ENCODE measurements at places on chromosomes 11 and 22. TPM values are rescaled to one million over a fixed set of nuclear protein-coding genes. Genes with fewer than 3 reads are reported as not detected.
A peak's percentile ranks its signal among the peaks of the same experiment; 100 is the strongest.

DNA sequence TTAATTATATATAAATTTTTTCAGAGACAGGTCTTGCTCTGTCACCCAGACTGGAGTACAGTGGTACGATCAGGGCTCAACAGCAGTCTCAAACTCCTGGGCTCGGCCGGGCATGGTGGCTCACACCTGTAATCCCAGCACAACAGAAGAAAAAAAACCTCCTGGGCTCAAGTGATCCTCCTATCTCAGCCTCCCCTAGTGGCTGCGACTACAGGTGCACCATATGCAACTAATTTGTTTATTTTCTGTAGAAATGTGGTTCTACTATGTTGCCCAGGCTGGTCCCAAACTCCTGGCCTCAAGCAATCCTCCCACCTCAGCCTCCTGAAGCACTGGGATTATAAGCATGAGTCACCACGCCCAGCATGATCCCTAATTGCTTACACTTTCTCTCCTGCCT is 56.1 kb upstream of the SLC35C1 start:
- DNase-seq, result no peak

DNA sequence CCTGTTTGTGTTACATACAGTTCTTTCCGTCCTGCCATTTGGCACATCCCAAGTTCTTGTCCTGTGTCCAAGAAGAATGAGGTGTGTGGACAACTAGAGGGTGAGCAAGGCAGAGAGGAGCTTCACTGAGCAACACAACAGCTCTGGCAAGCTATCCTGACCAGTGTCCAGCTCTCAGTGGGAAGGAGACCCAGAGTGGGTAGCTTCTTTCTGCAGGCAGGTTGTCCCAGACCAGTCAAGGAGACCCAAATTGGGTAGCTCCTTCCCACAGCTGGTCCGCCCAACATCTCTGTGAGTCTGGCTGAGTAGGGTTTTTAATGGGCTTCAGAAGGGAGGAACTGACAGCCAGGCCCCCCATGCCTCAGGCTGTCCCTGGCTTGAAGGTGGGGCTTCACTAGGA is 35.2 kb upstream of the EXPH5 start:
- DNase-seq, result no peak

DNA sequence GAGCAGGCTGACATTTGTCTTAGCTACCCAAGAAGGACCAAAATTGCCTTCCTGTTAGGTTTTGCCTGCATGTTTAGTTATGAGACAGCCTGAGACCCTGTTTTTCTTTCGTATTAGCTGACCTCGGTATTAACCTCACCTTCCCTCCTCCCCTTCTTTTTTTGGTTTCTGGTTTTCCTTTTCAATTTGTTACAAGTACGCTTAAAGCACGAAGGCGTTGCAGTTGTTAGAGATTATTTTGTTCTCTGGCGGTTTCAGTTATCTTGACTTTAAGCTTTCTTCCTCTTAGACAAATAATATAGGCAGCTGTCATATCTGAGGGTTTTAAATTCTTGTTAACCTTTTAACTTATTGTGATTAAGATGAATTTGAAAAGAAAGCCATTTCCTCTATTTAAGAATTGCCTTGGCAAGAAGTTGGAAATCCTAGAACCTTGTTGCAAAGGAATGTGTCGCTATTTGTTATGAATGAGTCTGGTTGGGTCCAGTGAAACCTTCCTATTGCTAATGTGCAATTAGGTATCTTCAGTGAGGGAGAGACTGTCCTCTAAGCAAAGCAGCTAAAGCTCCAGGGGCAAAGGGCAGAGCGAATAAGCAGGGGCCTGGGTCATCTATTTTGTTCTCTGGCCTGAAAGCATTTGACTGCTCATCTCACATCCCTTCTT is 45.7 kb downstream of the PACS1 start:
- DNase-seq, result no peak

- no peak for DNase-seq
These were observed 13.7 kb upstream of the TCF20 start for GRCh38 chr22:42284202-42284591.

DNA sequence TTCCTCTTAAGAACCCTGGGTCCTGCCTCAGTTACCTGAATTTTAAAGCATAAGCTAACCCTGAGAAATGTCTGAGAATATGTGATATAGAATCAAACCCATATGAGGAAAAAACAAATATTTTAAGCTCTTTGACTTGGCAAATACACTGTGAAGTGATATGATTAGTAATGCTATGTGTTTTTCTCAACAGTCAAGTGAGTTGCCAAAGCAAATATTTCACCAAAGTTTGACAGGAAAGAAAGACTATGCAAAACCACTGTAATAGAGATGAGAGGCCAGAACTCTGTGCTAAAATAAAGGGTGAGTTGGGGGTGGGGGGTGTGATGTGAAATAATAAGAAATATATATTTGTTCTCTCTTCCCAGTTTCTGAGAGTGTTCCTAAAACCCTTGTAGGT is 613.5 kb upstream of the CCDC179 start:
- no peak for DNase-seq

GRCh38 chr11:94647926-94648325 is 80.8 kb downstream of the PIWIL4 start:
- no peak for DNase-seq

GRCh38 chr11:48123254-48123875 is 93.2 kb upstream of the OR4B1 start:
- no peak for DNase-seq

DNA sequence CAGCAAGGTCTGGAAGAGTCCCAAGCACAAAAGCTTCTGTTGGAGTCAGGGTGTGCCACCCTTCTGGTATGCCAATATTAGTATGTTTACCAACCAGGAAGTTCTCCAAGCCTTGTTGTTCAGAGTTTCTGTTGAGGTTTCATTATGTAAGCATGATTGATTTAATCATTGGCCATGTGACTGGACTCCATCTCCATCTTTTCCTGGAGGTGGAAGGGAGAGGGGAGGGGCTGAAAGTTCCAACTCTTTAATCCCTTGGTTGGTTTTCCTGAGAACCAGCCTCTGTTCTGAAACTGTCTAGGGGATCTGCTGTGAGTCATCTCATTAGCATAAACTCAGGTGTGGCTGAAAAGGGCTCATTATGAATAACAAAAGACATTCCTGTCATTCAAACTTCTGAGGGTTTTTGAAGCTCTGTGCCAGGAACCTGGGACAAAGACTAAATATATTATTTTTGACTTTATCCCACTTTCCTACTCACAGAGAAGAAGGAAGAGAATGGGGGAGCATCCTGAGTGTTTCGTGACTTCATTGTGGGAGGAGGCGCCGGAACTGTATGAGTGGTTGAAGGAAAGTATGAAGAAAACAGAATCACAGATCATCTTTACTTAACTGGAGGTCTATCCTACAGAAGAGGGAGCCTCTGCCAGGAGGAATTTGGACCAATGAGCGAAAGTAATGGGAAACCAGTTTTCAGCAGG is 138.2 kb downstream of the NECTIN1 start:
- DNase-seq, result peak; percentile 98

DNA sequence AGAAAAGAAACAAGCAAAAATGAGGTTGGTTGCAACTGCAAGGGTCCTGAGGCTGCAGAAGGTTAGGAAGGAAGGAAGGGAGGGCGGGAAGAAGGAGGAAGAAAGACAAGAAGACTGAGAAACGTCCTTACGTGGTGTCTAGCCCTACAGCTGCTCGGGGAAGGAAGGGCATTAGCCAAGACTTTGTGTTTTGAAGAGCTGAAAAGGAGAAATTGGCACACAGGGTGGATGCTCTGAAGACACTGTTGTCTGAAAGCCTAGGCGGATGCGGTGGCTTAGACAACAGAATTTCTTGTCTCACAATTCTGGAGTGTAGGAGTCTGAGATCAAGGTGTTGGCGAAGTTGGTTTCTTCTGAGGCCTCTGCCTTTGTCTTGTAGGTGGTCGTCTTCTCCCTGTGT is 60.7 kb downstream of the MCM5 start:
- DNase-seq, result no peak

DNA sequence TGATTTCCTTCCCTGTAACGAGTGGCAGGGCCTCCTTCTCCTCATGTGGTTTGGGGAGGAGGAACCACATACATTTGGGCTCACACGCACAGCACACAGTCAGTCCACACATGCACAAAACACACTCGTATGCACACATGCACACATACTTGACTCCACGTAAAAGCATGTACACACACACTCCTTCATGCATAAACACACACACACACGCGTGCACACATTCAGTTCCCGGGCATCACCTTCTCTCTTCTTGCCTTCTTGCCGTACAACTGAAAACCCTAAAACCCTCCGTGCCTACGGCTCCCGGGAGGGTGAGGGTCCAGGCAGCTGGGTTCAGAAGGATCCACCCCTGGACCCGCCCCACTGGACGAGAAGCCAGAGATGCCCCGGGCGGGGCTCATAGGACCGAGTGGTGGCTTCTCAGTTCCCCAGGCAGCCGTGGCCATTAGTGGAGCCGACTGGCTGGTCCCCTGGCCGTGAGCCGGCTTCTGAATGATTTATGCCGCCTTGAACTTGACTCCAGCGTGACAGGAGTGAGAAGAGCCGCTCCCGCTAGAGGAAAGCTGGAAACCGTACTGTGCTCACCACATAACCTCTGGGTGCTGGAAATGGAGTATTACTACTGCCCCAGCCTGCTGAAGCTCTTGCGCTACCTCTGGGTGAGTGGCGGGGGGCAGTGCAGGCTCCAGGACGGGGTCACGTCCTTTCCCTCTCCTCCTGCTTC is 117.4 kb downstream of the KIAA1671 start:
- no peak for DNase-seq

GRCh38 chr11:69052343-69053168 is 3.8 kb downstream of the TPCN2 start:
- no peak for DNase-seq

GAS2 gene
- 0.62 TPM for total RNA-seq

OR51E2 gene
- not detected for total RNA-seq

SCGB2A2 gene
- not detected for total RNA-seq

CTSC gene
- 338 TPM for total RNA-seq

SUSD2 gene
- 0.15 TPM for total RNA-seq

TYR gene
- total RNA-seq, result not detected

MRGPRX3 gene
- not detected for total RNA-seq

TENM4 gene
- 5.5 TPM for total RNA-seq

Data from M059J (cell line).